ENCODE measurements at places on chromosomes 6 and 20.

DNA sequence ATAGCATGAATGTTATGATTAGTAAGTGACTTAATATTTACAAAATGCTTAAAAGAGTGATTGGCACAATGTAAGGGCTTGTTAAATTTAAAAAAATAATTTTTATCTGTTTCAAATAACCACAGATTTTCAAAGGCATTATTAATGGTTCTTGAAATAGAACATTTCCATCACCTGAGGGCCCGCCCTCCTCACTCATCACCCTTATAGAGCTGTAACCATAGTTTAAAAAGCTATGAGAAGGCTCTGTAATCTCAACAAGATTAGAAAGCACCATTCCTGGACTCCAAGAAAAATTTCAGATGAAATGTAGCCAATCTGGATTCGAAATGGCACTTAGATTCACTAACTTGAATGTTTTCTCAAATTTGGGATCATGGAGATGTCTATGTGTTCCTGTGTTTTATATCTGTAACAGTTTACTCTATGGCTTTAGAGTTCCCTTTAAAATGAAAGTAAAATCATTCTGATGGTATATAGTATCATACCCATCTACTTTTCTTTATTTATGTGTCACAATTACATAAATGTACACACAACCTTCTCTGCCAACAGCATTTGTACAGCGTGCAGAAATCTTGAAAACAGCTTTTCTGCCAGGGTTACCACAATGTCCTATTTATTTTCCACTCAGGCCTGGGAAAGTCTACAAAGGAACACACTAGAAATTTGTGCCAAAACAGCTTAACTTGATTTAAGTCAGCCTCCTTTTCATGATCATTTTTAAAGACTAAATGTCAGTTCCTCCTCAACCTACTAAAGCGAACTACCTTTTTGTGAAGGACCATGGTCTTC lies 207.7 kb downstream of the TBX18 start:
- no peak for DNase-seq

GRCh38 chr20:52497731-52498130 lies 306.2 kb upstream of the ZFP64 start:
- no peak for DNase-seq

- DNase-seq, result no peak
These were observed 99.3 kb downstream of the SOBP start for GRCh38 chr6:107589199-107589598.

- peak; percentile 58 for DNase-seq
These were observed 14.2 kb upstream of the SHLD1 start for GRCh38 chr20:5735845-5736510.

DNA sequence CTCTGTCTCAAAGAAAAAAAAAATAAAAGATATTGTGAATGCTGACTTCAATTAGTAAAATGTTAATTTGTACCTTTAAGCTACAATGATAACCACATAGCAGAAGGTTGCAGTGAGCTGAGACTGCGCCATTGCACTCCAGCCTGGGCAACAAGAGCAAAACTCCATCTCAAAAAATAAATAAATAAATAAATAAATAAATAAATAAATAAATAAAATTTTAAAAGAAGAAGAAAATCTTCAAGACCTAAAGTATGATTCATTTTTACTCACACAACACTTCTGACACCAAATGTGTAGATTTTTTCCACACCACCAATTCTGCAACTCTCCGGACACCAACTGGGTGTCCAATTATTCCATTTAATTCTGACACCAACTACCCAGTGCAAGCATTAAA lies 28.8 kb upstream of the MBOAT1 start:
- no peak for DNase-seq

- DNase-seq, result no peak
These were observed 227.2 kb downstream of the LY86 start for GRCh38 chr6:6815732-6816131.

- no peak for DNase-seq
These were observed 5.6 kb downstream of the BRD2 start for GRCh38 chr6:32974016-32974333.

GRCh38 chr6:89148016-89148750 lies 2.3 kb downstream of the PM20D2 start:
- DNase-seq, result no peak

GRCh38 chr6:128074567-128074966 lies 173.7 kb upstream of the THEMIS start:
- no peak for DNase-seq

- no peak for DNase-seq
These were observed 27.6 kb downstream of the KCNK15 start for GRCh38 chr20:44773070-44773829.

DNA sequence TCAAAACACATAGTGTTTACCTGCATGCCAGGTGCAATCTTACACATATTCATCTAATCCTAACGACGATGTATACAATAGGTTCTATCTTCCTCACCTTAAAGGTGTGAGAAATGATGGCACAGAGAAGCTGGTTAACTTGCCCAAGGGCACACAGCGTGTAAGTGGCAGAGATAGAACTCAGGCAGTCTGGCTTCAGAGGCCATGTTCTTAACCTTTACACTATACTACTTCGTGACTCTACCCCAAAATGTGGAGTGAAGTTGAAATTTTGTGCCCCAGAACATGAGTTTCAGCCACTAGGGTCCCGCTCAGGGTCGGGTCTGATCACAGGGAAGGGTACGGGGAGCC lies 584 bp downstream of the VPS52 start:
- DNase-seq, result peak; percentile 50

DNA sequence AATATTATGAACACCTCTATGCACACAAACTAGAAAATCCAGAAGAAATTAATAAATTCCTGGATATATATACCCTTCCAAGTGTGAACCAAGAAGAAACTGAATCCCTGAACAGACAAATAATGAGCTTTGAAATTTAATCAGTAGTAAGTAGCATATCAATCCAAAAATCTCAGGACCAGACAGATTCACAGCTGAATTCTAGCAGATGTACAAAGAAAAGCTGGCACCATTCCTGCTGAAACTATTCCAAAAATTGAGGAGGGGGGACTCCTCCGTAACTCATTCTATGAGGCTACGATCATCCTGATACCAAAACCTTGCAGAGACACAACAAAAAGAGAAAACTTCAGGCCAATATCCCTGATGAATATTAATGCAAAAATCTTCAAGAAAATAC lies 67.0 kb upstream of the PDE7B start:
- no peak for DNase-seq

- no peak for DNase-seq
These were observed 260.0 kb downstream of the NRN1 start for GRCh38 chr6:5746759-5747130.

- no peak for DNase-seq
These were observed 67.2 kb downstream of the FOXO3 start for GRCh38 chr6:108627692-108628550.

DNA sequence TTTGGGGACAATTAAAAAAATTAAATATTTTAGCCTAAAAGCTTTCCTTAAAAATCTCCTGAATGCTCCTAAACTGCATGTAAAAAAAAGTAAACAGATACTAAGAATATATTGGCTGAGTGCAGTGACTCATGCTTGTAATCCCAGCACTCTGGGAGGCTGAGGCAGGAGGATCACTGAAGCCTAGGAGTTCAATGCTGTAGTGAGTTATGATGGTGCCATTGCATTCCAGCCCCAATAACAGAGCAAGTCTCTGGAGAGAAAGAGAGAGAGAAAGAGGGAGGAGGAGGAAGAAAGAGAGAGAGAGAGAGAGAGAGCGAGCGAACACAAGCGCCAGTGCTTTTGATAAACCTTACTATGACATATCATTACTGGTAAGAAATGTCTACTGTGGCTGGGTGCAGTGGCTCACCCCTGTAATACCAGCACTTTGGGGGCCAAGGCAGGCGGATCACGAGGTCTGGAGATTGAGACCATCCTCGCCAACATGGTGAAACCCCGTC lies 58.8 kb downstream of the FKBP5 start:
- no peak for DNase-seq

Data from SHP77 treated with DMSO at 0.1 percent for 48 hours (cell line).